ENCODE measurements at places on chromosomes 12 and 14.

DNA sequence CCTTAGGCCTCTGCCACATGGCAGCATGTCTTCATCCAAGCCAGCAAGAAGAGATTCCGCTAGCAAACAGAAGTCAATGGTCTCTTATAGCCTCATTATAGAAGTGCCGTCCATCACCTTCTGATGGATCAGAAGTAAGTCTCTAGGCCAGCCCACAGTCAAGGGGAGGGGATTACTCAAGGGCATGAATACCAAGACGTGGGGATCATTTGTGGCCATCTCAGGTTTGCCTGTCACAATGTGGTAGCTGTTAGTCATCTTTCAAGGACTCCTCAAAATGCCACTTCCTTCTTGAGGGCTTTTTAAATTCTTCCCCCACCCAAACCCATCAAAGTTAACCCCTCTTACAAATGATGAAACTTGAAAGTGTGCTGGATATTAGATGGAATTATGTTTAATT, 8.1 kb upstream of the ADCY6 start:
- DNase-seq, result no peak

DNA sequence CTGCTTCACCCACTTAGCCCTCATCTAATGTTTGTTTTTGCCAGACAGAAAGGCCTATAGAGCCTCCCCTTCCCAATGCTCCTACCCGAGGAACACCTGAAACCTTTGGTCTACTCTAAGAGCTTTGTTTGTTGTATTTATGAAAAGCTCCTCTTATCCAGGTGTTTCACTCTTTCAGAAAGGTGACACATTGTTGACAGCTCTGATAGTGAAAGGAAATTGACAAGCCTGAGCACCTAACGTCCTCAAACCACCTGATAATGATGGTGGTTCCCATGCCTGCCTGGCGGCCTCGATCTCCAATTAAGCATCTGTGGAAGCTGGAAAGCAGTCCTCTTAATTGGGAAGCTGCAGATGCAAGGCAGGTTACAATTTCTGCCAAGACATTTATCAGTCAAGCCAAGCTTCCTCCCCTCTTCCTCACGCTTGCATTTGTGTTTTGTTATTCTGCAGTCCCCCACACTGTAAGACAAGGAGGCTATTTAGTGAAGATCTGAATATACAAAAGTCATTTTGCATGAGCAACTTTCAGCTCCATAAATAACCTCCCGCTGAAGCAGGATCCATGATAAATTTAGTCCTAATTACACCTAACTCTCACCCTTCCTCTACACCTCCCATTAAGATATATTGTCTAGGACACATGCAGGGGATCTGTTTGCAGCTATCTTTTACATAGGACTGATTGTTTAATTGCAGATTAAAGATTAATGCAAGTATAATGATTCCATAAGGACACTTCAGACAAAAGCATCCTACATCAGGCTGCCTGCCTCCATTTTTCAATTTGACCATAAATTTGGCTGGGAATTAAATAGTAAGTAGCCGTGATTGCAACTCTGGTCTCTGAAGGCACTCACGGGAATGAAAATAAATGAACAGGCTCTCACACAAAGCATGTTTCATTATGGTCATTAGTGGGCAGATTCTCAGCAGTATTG, 288.6 kb downstream of the PDZRN4 start:
- no peak for DNase-seq

DNA sequence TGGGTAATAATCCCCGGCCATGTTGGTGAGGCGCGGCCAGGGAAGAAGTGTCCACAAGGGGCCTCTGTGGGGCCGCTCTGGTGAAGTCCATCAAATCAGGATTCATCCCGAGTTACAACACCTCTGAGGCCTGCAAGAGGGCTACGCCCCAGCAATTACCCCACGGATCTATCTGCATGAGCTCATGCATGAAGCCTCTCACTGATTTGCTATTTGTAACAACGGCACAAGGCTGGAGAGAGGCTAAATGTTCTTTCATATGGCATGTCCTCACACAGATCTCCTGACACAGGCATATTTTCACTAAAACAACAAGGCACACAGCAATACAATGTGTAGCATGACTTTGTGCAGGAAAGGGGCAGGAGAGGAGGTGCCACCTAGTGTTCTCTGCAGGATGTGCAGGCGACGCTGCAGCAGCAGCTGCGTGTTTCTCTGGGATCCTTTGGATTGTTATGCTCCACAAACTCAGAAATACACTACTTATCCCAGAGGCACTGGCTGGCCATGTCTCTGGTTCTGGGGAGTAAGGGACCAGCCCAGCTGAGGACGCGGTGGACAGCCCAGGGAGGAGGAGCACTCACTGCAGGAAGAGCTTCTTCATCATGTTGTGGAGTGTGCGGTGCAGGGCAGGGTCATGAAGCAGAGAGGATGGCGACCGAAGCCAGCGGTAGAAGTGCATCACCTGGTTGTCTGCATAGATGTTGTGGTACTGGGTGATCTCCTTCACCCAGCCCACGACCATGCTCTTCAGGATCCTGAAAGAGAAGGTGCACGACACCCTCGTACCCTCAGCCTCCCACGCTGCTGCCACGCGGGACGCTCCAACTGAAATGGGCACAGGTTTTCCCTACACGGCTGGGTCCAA, 20.2 kb downstream of the P2RX2 start:
- no peak for DNase-seq

DNA sequence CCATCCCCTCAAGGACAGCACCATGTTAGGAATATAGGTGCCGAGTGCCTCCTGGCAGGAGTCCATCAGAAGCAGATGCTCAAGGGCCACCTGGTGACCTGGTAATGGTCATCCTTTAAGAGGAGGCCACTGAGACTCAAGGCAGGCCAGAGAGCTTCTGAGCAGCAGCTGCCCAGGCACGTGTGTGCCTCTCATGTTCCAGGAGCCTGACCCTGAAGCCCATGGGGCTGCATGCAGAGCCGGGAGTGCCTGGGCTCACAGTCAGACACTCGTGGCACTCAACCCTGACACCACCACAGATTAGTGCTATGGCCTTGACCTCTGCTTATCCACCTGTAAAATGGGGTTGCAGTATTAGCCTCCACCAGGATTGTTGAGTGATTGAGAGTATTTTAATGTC, 45.6 kb downstream of the C14orf132 start:
- DNase-seq, result no peak
